Activated naive CD4-positive, alpha-beta T cell treated with Interleukin-2 at 50 U/mL for 16 hours (primary cell): ENCODE measurements at places on chromosomes 2 and 18.

GRCh38 chr2:128554151-128554769 lies 235.6 kb upstream of the HS6ST1 start:
- no peak for DNase-seq

DNA sequence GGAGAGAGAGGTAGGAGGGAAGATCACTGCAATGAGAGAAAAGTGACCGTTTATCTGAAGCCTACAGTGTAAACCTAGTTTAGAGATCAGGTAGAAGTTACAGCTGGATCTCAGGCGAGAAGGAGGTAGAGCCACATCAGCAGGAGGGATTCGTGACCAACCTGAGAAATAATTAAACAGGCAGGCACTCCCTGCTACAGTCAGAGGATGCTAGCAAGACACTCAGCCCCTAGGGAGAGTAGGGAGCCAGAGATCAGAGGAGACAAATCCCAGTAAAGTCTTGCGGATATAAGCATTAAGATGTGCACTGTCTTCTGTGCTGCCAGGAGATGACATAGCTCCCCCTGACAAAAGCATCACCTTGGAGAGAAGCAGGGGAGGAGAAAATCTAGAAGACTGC lies 629.1 kb upstream of the SLC39A10 start:
- DNase-seq = no peak

DNA sequence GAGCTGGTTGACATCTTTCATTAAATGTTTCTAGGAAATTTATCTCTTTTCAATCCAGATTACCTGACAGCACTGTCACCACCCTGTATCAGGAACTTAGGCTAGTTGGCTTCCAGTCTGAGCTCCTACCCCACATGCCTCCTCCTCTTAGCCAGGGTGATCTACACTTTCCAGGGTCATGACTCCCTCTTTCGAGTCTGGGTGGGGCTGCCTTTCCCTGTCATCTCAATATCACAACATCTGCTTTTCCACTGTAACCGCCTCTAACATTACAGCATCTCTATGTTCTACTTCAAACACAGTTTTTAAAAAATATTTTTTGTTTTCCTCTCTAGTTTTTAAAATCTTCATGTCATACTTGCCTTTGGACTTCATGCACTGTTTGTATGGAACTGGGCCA lies 129.2 kb downstream of the RBMS1 start:
- no peak for DNase-seq

GRCh38 chr2:27496357-27497287 lies at the start of gene GCKR:
Gene GCKR (plus strand): TSS chr2:27496839. CDS start chr2:27496905, 66 bp downstream.
- DNase-seq = no peak

GRCh38 chr18:37408676-37409265 lies 156.8 kb downstream of the CELF4 start:
- no peak for DNase-seq

DNA sequence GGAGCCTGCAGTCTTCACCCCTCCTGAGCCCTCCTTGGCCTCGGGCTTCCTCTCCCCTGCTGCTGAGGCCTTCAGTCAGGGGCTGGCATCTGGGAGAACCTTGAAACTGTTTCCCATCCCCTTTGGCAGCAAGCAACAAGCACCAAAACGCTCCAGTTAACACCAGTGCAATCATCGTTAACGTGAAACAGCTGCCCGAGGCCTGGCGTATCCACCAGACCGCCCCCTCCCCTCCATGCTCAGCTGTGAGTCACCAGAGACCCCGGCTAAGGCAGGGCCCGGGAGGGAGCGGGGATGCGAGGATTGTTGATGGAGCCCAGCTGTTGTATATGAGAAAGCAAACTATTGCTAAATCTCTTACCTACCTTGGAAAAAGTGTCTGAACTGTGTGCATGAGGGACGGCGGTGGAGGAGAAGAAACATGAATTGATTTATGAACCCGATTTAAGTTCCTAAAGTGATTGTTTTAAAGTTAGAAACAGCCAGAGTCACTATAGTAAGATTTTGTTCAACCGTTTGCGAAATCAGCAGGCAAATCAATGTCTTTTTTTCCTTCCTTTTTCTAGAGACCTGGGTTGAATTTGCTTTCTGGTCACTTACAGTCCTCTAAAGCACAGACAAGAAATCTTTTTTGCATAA lies 5.2 kb downstream of the ZFP36L2 start:
- DNase-seq = peak; percentile 37

GRCh38 chr2:168090366-168091135 lies 156.8 kb downstream of the STK39 start:
- DNase-seq = no peak

- DNase-seq = no peak
Observed at GRCh38 chr18:37570336-37570930, 4.8 kb upstream of the CELF4 start.

DNA sequence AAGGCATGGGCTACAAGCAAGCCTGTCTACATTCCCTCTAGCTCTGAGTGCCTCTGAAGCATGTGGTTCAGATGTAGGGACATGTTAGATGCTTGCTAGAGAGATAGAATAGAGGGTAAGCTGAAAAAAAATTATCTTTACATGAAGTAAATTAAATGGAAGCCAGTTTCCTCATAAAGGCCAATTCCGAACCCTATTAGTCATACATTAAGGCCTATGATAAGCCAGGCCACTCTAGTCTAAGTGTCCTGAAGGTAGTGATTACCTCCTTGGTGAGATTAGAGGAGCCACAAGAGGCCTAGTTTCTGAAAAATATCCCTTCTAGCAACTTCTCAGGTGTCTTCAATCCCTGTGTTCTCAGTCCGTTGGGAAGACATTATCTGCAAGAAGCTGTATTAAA lies 72.4 kb upstream of the NPAS2 start:
- no peak for DNase-seq
